Stimulated activated CD4-positive, alpha-beta T cell treated with anti-CD3 and anti-CD28 coated beads, Interleukin-12 subunit alpha, Interleukin-12 subunit beta, amount 100 ng/mL, for 24 hours (primary cell): ENCODE measurements at places on chromosomes 12 and 14.

DNA sequence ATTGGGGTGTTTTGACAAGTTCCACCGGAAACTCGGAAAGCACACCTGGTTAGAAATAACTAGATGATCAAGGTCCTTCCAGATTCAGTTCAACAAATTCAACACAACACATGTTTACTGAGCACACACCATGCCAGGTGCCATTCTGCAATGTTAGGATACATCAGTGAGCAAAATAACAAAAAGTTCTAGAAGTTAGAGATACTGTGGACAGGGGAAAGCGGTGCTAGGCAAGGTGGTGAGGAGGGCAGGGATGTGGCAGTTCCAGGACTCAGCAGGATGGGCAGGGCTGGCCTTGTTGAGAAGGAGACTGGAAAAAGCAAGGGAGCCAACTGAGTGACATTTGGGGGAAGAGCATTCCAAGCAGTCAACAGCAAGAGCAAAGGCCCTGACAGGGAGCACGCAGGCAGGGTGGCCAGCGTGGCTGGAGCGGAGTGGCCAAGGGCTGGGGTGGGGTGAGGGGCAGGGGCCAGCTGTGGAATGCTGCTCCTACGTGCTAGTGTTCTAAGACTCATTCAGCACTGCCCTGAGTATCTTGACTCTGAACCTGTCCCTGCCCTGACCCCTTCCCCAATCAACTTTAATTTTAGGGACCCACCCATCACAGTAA lies 19.4 kb upstream of the FAIM2 start:
- no peak for DNase-seq

DNA sequence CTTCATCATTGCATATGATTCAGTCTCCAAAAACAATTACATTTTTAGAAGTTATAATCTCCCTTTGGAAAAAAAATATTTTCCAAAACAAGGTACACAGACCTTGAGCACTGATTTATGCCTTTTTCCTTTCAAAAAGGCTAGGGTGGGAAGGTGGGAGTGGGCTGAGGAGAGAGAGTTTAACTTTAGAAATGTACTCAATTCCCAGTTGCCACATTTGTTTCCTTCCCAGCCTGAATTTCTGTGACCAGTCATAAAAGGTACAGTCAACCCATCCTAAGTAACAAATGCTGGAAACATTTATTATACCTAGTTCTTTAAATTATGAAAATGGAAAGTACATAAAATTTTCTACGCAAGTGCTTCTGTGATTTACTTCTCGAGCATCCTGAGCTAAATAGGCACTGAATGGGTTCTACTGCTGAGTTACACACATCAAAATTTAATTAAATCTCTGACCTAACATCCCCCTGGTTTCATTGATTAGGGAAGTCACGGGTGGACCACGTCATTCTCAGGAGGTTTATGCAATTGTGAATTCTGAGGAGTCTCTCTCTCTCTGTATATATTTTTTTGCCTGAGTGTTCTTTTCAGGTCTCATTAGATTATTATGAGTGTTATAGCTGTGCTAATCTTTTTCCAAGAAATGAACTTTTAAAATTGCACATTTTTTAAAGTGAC lies 371.8 kb downstream of the BTG1 start:
- DNase-seq = no peak

- no peak for DNase-seq
Measured at GRCh38 chr14:61878931-61879330, 116.7 kb downstream of the SNAPC1 start.

GRCh38 chr12:87116780-87117179 lies 860.6 kb upstream of the MGAT4C start:
- no peak for DNase-seq

- DNase-seq = no peak
Measured at GRCh38 chr14:91402348-91402747, 15.3 kb downstream of the CCDC88C start.

DNA sequence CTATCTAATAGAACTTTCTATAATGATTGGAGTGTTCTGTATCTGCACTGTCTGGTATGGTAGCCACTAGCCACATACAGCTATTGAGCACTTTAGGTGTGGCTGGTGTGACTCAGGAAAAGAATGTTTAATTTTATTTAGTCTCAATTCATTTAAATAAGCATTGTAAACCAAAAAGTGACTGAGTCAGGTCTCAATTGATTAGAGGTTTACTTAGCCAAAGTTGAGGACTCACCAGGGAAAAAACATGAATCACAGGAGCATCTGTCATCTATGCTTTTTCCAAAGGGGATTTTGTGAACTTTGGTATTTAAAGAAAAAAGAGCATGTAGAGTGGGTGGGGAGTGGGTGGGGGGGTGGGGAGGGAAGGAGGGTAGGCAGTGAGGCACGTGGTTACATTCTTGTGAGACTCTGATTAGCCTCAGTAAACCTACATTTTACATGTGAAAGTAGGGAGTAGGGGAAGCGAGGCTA lies 473.1 kb downstream of the ATP23 start:
- no peak for DNase-seq

GRCh38 chr14:103353362-103353761 lies 19.3 kb downstream of the EIF5 start:
- no peak for DNase-seq

DNA sequence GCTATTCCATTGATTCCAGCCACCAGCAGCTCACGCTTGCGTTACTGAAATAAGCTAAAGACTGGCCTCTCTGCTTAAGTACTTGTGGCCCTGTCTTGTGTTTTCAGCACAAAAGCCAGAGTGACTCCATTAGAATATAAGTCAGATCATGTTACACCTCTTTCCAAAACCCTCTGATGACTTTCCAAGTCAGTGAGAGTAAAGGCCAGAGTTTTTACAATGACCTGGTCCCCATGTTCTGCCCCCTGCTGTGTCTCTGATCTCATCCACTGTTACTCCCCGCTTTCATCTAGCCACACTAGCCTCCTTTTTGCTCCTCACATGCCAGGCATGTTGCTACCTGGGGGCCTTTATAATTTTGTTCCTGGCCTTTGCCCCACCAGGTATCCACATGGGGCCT lies 6.9 kb upstream of the CKAP4 start:
- DNase-seq = no peak

GRCh38 chr12:100254876-100255275 lies 12.0 kb downstream of the DEPDC4 start:
- DNase-seq = no peak

DNA sequence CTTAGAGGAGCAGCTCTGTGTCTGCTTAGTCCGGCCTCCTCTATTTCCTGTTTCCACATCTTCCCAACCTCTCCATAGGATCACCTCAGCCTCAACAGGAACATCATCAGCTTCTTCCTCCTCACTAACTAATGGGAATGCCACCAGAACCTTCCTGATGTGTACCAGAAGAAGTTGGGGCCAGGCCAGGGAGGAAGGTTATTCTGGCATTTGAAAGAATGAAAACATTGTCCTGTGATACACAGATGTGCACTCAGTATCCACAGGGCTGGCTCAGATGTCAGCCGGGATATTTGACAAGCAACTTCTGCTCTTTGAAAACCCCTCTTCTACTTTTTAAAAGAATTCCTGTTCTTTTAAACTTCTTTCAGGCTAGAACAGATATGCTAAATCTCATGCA lies 63.6 kb downstream of the TMEM30B start:
- no peak for DNase-seq

DNA sequence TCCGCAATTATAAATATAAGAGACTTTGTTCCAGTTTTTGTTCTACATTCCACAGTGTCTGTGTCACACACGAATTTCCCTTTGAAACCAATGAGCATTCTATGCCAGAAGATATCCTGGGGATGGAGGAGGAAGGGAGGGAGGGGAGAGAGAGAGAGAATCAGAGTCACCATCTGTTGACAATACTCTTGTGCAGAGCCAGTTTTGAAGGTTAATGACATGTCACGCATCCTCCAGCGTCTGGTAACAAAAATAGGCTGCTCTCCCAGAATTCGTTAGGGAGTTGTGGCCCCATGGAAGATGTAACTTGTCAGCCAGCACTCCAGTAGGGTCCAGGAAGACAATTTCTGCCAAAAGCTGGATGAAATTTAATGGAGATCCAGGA lies 213.5 kb upstream of the KRR1 start:
- no peak for DNase-seq

DNA sequence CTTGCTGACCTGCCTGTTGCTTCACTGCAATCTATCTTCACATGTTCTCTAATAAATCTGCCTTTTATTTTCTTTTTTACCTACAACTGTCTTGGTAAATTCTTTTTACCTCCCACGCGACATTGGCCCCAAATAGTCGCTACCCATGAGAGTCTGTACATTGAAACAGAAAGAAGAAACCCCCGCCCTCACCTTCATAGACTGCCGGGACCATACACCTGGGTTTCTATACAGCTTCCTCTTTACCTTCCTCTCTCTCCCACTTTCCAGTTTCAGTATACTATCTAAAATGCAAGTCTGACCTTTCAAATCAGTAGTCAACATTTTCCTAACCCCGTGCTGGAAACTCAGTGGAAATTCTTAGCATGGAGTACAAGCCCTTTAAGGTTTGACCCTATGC lies 4.8 kb downstream of the SLC8A3 start:
- DNase-seq = no peak

DNA sequence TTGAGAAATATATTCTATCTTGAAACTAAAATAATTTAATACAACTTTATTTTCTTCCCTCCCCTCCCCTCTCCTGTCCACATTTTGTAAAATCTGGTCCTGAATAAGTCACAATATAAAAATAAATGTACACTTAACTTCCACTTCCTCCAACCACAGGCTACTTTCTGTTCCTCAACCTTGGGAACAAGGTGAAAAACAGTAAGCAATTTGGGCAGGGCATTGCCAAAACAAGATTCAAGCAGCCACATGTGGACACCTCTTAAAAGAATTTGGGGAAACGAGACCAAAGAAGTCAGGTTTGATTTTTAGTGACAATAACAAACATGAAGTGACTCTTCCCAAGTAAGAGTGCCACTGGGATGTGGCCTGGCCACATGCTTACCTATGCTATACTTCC lies 115.7 kb downstream of the PTPRQ start:
- DNase-seq = no peak

DNA sequence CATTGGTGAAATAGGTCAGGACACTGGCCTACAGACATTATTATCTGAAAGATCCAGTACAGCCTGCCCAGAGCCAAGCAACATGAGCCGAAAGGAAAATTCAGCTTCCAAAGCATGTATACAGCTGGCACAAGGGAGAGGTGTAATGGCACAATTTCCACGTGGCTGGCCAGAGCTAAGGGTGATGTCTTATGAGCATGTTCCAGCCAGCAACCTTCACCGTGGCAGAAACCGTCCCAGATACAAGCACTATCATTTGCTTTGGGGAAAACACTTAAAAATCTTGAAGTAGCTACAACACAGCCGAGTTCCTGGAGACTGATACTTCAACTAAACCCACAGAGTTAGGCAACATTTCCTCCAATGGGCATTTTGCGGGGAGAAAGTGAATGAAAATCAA lies 44.5 kb downstream of the CORO1C start:
- DNase-seq = no peak

DNA sequence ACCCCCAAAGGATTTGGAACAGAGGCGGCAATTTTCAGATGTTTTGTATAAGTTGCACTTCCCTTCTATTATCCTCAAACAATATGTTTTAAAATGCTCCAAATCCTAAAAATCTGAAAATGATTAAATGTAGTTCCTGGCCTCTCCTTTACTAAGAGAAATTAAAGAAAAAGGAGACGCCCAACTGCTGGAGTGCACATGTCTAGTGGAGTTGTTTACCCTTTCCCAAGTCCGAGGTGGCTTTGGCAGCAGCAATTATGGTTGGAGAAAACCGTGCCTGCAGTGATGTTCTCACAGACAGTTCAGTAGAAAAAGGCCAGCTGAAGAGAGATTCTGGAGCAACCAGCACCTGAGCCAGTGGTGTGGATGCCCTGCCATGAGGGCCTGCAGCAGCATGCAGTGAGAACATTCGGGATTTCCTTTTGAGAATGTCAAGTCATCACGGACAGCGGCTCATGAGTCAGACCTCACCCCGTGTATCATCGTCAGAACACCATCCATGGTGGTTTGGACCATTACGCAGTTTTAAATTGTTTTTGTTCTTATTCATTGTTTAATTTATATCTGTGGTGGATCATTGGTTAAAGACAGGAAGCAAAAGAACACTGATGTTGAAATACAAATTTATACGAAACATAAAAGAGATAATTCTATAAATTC lies 179.0 kb upstream of the KRR1 start:
- DNase-seq = no peak

- DNase-seq = no peak
Measured at GRCh38 chr12:34402899-34403705, 380.8 kb downstream of the ALG10 start.

DNA sequence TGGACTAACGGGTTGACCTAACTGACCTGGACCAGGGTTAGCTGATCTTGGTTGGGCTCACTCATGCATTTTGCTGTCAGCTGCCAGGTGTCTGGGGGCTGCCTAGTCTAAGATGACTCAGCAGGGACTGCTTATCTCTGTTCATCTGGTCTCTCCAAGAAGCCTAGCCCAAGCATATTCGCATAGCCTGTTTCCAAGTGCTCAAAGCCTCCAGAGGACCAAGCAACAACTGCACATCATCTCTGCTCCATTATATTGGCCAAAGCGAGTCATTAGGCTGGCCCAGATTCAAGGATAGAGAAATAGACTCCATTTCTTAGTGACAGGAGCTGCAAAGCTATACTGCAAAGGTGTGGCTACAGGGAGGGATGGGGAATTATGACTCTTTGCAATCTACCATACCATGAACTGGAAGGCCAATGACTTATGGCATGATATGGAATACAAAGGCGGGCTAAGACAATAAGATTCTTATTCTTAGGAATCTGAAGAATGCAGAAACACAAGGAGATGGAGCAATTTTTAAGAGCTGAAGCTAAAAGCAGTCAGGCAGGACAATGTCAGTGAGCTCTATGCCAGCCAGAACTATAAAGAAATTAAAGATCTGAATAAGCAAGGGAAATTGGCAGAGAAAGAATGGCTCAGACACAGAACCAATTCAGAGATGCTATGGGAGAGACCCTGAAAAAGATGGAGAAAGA lies 194.6 kb upstream of the FSCB start:
- no peak for DNase-seq

- no peak for DNase-seq
Measured at GRCh38 chr14:29846339-29847055, 81.2 kb downstream of the PRKD1 start.

DNA sequence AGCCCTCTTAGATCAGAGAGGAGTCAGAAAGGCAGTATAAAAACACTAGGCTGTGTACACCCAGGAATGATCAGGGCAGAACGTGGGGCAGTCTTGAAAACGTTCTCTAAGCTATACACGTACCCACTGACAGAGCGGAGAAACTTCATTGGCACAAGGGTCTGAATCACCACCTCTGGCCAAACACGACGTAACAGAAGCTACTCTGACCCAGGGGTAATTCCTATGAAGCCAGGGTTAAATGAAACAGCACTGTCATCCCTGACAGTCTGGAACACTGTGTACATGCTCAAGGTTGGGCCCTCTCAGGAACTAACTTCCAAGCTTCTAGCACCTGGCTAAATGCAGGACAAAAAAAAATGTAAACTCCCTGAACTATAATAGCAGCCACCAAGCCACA lies 38.4 kb downstream of the PARP11 start:
- no peak for DNase-seq

DNA sequence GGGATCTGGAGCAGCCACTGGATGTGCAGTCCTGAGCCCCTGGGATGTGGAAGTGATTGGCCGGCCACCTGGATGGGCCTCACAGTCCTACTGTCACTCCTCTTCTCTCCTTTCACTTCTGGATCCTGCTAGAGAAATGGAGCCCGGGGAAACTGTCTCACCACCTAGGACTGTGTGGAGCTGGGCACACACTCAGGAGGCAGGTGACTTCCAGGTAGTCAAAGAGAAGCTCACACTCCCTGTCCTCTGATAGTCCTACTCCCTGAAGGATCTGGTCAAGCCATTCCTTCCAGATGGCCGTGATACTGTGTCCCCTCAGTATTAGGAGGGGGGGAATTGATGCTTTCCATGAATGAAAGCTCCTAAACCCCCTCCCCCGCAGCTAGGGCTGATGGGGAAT lies 201.1 kb downstream of the ZFP36L1 start:
- no peak for DNase-seq

- no peak for DNase-seq
Measured at GRCh38 chr14:69493791-69494190, 9.3 kb downstream of the PLEKHD1 start.
